Activated CD8-positive, alpha-beta T cell treated with anti-CD3 and anti-CD28 coated beads for 36 hours (primary cell): ENCODE measurements at places on chromosomes 2 and 18.
A peak's percentile ranks its signal among the peaks of the same experiment; 100 is the strongest.

GRCh38 chr2:110931648-110932047 is 189.1 kb upstream of the BCL2L11 start:
- DNase-seq: no peak
- no peak overlapping the region for H3K27ac ChIP-seq
- H3K4me1 ChIP-seq: no peaks in the 10 kb centered on the region
- no peak overlapping the region for H3K4me3 ChIP-seq

DNA sequence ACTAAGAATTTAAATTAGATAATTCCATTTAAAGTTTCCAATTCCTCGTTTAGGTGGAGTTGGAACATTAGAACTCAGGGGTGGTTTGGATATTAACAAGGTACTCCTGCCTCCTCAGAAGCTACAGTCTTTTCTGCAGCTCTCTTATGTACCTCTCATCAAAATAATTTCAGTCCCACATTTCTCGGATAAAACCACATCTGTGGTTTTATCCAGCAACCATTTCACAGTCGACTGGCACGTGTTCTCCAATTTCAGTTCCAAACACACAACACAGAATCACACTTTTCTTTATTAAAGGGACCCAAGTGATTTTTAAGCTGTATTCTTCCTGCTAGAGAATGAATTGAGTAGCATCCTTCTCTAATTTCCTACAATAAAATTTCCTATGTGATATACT is 22.7 kb upstream of the NFU1 start:
- H3K4me3 ChIP-seq: no peak overlapping the region
- H3K36me3 ChIP-seq: peaks cover 18% of the 10 kb centered on the region
- H3K4me1 ChIP-seq: peaks cover 21% of the 10 kb centered on the region
- no peak overlapping the region for H3K27ac ChIP-seq
- DNase-seq: no peak

DNA sequence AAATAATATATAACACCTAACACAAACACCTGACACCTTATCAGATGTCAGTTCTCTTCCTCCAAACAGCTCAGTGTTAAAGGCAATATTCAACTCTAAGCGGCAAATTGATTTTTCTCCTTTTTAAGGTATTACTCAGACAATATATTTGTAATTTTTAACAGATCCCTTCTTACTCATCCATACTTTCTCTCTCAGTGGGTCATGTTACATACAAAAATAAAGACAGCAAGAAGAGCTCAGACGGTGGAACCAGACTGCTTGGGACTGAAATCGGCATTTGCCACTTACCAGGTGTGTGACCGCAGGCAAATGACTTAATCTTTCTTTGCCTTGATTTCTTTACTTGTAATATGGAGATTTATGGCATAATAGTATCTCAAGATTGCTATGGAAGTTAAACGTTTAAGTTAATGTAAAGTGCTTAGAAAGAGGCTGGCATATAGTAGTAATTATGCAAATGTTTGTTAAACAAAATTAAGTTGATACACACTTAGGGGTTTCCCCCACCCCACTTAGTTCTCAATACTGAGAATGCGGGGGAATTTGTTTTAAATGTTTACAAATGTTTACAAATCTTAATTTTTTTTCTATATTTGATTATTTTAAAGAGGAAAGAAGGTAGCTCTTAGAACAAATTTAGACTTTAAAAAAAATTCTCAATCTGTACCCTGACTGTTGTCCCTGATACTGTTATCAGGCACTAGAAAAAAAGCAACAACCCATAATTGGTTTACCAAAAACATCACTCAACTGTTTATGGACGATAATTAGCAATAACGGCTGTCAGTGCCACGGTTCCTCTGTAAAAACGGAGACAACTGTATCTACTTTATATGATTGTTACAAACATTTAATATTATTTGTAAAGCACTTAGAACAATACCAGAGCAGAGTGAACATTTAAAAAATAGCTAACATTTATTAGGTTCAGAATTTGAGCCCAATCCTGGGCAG is 25.6 kb downstream of the MAP3K2 start:
- H3K4me1 ChIP-seq: peaks cover 69% of the 10 kb centered on the region
- no peak overlapping the region for H3K4me3 ChIP-seq
- H3K27me3 ChIP-seq: no peaks in the 10 kb centered on the region
- peaks cover 4% of the 10 kb centered on the region for H3K36me3 ChIP-seq
- no peak for DNase-seq

- peak overlapping the region; percentile 26 for H3K4me3 ChIP-seq
- H3K36me3 ChIP-seq: peaks cover 2% of the 10 kb centered on the region
- no peak for DNase-seq
- peaks cover 64% of the 10 kb centered on the region for H3K27me3 ChIP-seq
Observed at GRCh38 chr2:161416708-161417437, 776 bp downstream of the TBR1 start.

DNA sequence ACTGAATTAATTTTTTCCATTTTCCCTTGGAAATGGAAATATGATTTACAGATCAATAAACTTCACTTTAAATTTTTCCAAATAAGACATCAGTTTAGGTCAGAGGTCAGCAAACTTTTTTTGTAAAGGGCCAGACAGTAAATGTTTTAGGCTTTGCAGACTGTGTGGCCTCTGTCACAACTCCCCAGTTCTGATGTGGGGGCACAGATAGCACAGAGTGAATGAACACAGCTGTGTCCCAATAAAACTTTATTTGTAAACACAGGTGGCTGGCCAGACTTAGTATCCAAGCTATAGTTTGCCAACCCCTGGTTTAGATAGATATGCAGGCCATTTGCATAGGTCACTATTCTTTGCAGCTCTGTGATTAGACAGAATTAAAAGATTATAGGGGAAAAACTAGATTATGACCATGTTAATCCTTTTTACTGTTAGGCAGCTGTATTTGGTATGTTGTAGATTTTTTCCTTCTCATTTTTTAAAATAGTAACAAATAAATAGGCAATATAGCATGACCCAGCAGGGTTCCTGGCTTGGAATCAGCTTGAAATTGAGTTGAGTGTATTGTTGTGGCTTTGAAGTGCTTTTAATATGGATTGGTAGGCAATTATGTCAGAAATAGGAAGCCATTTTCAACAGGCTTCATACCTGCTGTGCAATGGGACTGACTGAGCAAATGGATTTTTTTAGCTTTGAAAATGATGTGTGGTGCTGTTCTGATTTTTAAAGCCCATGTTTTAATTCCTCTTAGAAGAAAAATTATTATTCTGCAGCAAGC is 59.7 kb downstream of the WDSUB1 start:
- H3K4me3 ChIP-seq: no peak overlapping the region
- no peak overlapping the region for H3K27ac ChIP-seq
- no peaks in the 10 kb centered on the region for H3K27me3 ChIP-seq
- DNase-seq: no peak
- peaks cover 34% of the 10 kb centered on the region for H3K4me1 ChIP-seq

- peaks cover 39% of the 10 kb centered on the region for H3K36me3 ChIP-seq
- no peak overlapping the region for H3K4me3 ChIP-seq
- peak overlapping the region; percentile 68 for H3K27ac ChIP-seq
- peaks cover 70% of the 10 kb centered on the region for H3K4me1 ChIP-seq
- H3K27me3 ChIP-seq: no peaks in the 10 kb centered on the region
Observed at GRCh38 chr2:134271758-134272157, 17.9 kb downstream of the MGAT5 start.

- H3K27ac ChIP-seq: no peak overlapping the region
- H3K4me1 ChIP-seq: peaks cover 1% of the 10 kb centered on the region
- H3K4me3 ChIP-seq: no peak overlapping the region
- no peaks in the 10 kb centered on the region for H3K36me3 ChIP-seq
Observed at GRCh38 chr18:44125446-44125845, 555.2 kb upstream of the SETBP1 start.
